Uterus (tissue), 4 donors: ENCODE measurements at places on chromosomes 2 and 18. TPM values are rescaled to one million over a fixed set of nuclear protein-coding genes. Genes with fewer than 3 reads are reported as not detected.

PJVK gene
- total RNA-seq, result not detected

HOXD11 gene
- 8.6 TPM for total RNA-seq

CTLA4 gene
- total RNA-seq, result not detected

ANKRD30B gene
- not detected for total RNA-seq

PDE11A gene
- total RNA-seq, result 2.3 TPM

PPM1B gene
- 55.0 TPM for total RNA-seq

SCN3A gene
- 2.4 TPM for total RNA-seq

- DNase-seq, result no peak
- H3K36me3 ChIP-seq, result no peaks in the 10 kb centered on the region
- H3K4me3 ChIP-seq, result no peak overlapping the region
- no peak overlapping the region for H3K27ac ChIP-seq
Measured at GRCh38 chr2:107266555-107266954, 380.6 kb upstream of the ST6GAL2 start.

- no peaks in the 10 kb centered on the region for H3K4me1 ChIP-seq
- H3K4me3 ChIP-seq, result no peak overlapping the region
- no peaks in the 10 kb centered on the region for H3K27me3 ChIP-seq
- H3K36me3 ChIP-seq, result no peaks in the 10 kb centered on the region
- H3K27ac ChIP-seq, result no peak overlapping the region
- DNase-seq, result no peak
Measured at GRCh38 chr18:3984163-3984757, 470.8 kb downstream of the DLGAP1 start.

- no peak overlapping the region for H3K27ac ChIP-seq
- no peaks in the 10 kb centered on the region for H3K27me3 ChIP-seq
- no peak for DNase-seq
- H3K4me1 ChIP-seq, result no peaks in the 10 kb centered on the region
- H3K36me3 ChIP-seq, result no peaks in the 10 kb centered on the region
Measured at GRCh38 chr2:74789271-74789670, 44.7 kb upstream of the HK2 start.

GRCh38 chr18:7414459-7414858 is 152.7 kb upstream of the PTPRM start:
- H3K36me3 ChIP-seq, result no peaks in the 10 kb centered on the region
- H3K27me3 ChIP-seq, result no peaks in the 10 kb centered on the region
- H3K4me1 ChIP-seq, result no peaks in the 10 kb centered on the region
- H3K27ac ChIP-seq, result no peak overlapping the region
- DNase-seq, result no peak
- H3K4me3 ChIP-seq, result no peak overlapping the region

- no peak for DNase-seq
- no peaks in the 10 kb centered on the region for H3K27me3 ChIP-seq
- H3K4me3 ChIP-seq, result no peak overlapping the region
Measured at GRCh38 chr2:224175538-224175937, 136.5 kb upstream of the SERPINE2 start.

GRCh38 chr2:172614932-172615331 is 59.0 kb downstream of the PDK1 start:
- no peaks in the 10 kb centered on the region for H3K36me3 ChIP-seq
- H3K4me1 ChIP-seq, result no peaks in the 10 kb centered on the region
- no peak overlapping the region for H3K4me3 ChIP-seq
- no peak overlapping the region for H3K27ac ChIP-seq
- H3K27me3 ChIP-seq, result no peaks in the 10 kb centered on the region

- no peak overlapping the region for H3K4me3 ChIP-seq
- no peak overlapping the region for H3K27ac ChIP-seq
- DNase-seq, result no peak
Measured at GRCh38 chr18:28831908-28832307, 655.0 kb upstream of the CDH2 start.

- H3K27ac ChIP-seq, result no peak overlapping the region
- H3K4me1 ChIP-seq, result no peaks in the 10 kb centered on the region
- no peak for DNase-seq
- H3K4me3 ChIP-seq, result no peak overlapping the region
Measured at GRCh38 chr18:70994116-70994515, 705.3 kb downstream of the SOCS6 start.

DNA sequence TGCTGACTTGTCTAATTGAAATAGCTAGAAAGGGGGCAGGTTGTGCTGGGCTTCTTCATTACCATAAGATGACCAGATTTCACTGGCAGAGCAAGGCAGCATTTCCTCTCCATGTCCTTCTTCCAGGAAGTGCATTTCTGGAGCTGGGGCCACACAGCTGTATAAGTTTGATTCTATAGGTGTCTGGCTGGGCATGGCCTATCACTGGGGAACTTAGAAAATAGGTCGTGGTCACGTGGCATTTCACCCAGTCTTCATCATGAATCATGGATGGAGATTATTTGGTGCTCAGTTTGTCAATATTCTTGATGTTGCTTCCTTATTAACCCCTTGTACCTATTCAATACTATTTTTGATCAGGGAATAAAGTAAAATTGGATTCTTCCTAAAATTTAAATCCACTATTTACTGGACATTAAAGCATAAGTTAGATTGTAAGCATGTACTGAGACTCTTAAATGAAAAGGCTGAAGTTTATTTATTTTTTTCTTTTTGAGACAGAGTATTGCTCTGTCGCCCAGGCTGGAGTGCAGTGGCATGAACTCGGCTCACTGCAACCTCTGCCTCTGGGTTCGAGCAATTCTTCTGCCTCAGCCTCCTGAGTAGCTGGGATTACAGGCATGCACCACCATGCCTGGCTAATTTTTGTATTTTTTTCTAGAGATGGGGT is 49.5 kb upstream of the TMEM87B start:
- H3K4me3 ChIP-seq, result no peak overlapping the region
- H3K27ac ChIP-seq, result no peak overlapping the region
- H3K27me3 ChIP-seq, result no peaks in the 10 kb centered on the region
- H3K4me1 ChIP-seq, result no peaks in the 10 kb centered on the region
- DNase-seq, result no peak
- no peaks in the 10 kb centered on the region for H3K36me3 ChIP-seq

- no peaks in the 10 kb centered on the region for H3K27me3 ChIP-seq
- DNase-seq, result no peak
- no peaks in the 10 kb centered on the region for H3K36me3 ChIP-seq
- H3K27ac ChIP-seq, result peak overlapping the region; percentile 88
- peaks cover 3% of the 10 kb centered on the region for H3K4me1 ChIP-seq
- peak overlapping the region; percentile 97 for H3K4me3 ChIP-seq
Measured at GRCh38 chr2:95165030-95165370, 609 bp upstream of the ZNF2 start.

- no peaks in the 10 kb centered on the region for H3K27me3 ChIP-seq
- H3K27ac ChIP-seq, result no peak overlapping the region
- H3K4me1 ChIP-seq, result no peaks in the 10 kb centered on the region
- no peak for DNase-seq
- H3K36me3 ChIP-seq, result no peaks in the 10 kb centered on the region
- H3K4me3 ChIP-seq, result no peak overlapping the region
Measured at GRCh38 chr2:38433607-38433975, 56.5 kb upstream of the ATL2 start.

- H3K27me3 ChIP-seq, result no peaks in the 10 kb centered on the region
- no peak overlapping the region for H3K27ac ChIP-seq
- DNase-seq, result no peak
- H3K4me3 ChIP-seq, result no peak overlapping the region
- H3K36me3 ChIP-seq, result no peaks in the 10 kb centered on the region
- no peaks in the 10 kb centered on the region for H3K4me1 ChIP-seq
Measured at GRCh38 chr2:53438100-53438499, 329.5 kb upstream of the CHAC2 start.

- no peaks in the 10 kb centered on the region for H3K4me1 ChIP-seq
- DNase-seq, result no peak
- H3K4me3 ChIP-seq, result no peak overlapping the region
- no peak overlapping the region for H3K27ac ChIP-seq
- no peaks in the 10 kb centered on the region for H3K36me3 ChIP-seq
Measured at GRCh38 chr18:78113136-78113939, 863.7 kb downstream of the GALR1 start.

GRCh38 chr2:28589746-28590463 is 94.0 kb downstream of the PLB1 start:
- H3K27me3 ChIP-seq, result no peaks in the 10 kb centered on the region
- H3K27ac ChIP-seq, result no peak overlapping the region
- no peaks in the 10 kb centered on the region for H3K36me3 ChIP-seq
- no peak overlapping the region for H3K4me3 ChIP-seq
- DNase-seq, result peak; percentile 11

DNA sequence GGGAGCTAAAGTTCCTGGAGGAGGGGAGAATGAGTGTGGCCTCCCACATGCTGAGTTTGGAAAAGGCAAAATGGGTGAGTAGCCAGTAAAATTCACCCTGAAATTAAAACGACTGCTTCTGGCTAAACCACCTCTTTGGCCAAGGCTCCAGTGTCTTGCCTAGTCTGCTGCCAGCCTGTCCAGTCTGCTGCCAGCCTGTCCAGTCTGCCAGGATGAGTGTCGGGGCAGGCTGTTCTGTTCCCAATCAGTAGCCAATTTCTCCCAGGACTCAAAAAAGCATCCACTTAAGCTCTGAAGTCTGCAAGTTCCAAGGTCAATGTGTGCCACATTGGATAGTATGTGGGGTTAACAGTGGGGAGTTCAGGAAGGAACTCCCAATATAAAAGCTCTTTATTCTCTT is 134.6 kb upstream of the KLHL29 start:
- H3K4me1 ChIP-seq, result no peaks in the 10 kb centered on the region
- DNase-seq, result no peak
- H3K27ac ChIP-seq, result no peak overlapping the region
